NCI-H146 (cell line): ENCODE measurements at places on chromosomes 3 and 15.

- no peak for DNase-seq
These were observed 61.8 kb upstream of the TMCO5A start for GRCh38 chr15:37872661-37873060.

DNA sequence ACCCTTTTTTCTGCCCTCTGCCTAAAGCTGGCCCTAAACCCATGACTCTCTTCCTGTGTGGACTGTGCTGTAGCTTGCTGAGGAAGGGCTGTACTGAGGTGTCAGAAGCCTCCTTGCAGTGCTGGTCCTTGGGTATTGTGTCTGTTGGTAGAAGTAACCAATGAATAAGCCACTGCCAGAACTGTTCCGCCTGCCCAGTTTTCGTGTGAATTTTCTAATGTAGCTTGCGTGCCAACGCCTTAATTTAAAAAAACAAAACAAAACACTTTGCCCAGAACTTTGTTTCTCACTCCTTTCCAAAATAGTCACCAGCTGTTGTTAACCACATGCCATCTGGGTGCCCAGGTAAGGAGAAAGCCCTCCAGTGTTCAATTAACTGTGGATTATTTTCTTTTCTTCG, 101.9 kb downstream of the KLHL25 start:
- DNase-seq, result no peak

DNA sequence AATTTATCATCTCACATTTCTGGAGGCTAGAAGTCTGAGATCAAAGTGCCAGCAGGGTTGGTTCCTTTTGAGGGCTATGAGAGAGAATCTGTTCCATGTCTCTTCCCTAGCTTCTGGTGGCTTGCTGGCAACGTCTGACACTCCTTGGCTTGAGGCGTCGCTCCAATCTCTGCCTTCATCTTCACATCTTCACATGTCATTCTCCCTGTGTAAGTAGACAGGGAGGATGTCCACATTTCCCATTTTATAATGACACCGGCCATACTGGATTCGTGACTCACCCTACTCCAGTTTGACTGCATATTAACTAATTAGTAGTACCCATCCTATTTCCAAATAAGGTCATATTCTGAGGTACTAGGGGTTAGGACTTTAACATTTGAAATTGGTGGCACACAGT, 17.5 kb upstream of the ARHGAP31 start:
- DNase-seq, result no peak

DNA sequence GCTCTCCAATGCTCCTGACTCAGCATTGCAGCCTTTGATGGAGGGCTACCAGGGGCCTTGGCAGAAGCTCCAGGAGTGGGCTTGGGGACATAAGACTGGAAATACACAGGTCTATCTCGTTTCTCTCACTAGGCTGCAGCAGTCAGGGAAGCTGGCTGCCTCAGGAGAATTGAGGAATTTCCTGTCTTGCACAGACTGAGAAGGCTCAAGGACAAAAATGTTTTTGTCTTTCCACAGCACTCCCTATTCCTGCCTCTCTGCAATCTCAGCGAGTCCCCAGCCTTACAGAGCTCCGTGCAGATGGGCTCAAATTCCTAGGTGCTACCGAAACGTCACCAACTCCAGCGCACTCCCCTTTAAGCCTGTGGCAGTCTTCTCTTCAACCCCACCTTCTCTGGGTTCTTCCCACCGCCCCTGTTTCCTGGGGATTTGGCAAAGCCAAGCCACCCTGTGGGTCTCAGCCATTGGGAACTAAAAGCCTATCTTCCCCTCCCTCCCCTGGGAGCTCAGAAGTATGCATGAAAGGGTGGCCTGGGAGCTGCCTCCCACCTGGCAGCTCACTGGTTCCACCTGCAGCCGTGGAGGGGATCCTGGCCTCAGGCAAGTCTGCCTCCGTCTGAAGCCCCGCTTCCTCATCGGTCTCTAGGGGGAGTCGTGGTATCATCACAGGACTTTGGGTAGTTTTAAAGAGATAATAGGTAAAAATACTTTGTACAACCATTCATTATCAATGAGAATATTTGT, 322.6 kb upstream of the FRG2C start:
- no peak for DNase-seq

GRCh38 chr15:62262305-62262941, 97.3 kb upstream of the C2CD4B start:
- no peak for DNase-seq

GRCh38 chr15:78208887-78209645, 25.3 kb downstream of the ACSBG1 start:
- DNase-seq, result no peak

GRCh38 chr3:186277268-186277909, 84.6 kb downstream of the DGKG start:
- DNase-seq, result no peak

GRCh38 chr3:150129166-150129565, 158.5 kb upstream of the PFN2 start:
- no peak for DNase-seq

GRCh38 chr15:52008698-52009434, 10.2 kb upstream of the MAPK6 start:
- peak; percentile 64 for DNase-seq

DNA sequence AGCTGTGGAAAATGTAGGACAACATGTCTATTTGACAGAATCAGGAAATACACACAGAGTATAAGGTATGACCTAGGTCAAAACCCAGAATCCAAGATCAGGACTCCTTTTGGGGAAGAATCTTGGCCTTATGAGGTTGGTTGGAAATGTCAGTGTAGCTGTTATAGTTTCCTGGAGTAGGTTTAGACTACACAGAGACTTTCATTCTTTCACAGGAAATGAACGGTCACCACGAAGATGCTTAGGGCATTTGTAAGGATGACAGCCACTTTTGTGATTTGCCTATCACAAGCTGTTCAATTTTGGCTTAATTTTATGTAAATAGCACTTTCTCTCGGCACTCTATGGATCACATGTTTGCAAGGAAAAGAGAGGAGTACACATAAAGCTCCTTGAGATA, 18.6 kb upstream of the ZBTB20 start:
- no peak for DNase-seq

DNA sequence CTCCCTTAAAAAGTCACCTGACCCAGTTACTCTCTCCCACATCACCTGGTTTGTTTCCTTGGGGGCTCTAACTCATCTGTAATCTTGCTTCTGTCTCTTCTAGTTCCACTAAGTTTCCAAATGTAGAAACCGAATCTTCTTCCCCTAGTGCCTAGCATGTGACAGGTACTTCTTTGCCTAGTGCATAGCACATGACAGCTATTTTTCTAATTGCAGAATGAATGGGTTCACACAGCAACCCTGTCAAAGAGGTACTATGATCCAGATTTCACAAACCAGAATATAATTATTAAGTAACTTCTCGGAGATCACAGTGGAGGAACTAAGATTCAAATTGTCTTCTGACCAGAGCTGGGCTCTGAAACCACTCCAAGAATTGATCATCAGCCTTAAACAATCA, 7.4 kb downstream of the DPH3 start:
- no peak for DNase-seq

GRCh38 chr3:38740537-38740936, 75.5 kb downstream of the SCN10A start:
- DNase-seq, result no peak

DNA sequence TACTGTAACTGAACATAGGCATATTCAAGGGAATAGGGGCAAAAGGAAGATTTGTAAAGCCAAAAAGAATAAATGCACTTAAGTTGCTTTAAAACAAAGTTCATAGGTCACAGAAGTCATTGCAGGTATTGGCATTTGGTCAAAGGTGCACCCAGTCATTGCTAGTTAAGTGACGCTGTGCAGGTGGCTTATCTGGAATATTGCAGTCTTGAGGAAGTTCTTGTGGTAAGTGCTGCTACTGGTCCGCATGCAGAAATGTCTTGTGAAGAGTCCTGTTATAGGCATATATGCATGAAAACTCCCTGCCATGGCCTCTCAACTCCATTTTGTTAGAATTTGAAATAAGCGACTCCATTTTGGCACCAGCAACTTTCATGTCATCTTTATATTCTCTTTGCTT, 293.1 kb downstream of the GBE1 start:
- DNase-seq, result no peak

DNA sequence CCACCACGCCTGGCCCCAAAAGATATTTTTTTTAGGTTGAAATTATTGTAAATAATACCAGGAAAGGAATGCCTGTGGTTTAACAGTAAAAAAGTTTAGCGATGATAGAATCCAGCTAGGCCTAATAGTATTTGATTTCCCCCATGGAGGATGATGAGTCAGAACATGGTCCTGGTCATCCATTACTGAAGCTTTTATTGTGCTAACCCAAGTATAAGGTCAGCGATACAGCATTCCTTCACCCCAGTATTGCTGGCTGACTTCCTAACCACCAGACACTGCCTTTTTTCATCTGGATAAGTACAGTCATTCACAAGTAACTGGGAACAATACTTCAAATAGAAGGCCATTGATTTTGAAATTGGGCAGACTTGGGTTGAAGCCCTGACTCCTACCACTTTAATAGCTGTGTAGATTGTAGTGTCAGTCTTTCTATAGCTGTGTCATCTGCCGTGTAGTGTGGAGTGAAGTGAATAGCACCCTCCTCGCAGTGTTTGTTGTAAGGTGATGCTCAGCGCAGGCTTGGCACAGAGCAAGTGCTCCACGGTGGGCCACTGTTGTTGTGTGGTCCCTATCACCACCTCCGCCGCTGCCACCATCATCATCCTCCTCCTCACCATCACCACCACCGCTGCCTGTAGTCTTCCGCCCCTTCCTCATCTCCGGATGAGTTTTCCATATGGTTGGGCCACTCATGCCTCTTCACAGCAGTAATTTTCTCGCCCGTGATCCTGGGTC, 436.0 kb upstream of the TPM1 start:
- no peak for DNase-seq

DNA sequence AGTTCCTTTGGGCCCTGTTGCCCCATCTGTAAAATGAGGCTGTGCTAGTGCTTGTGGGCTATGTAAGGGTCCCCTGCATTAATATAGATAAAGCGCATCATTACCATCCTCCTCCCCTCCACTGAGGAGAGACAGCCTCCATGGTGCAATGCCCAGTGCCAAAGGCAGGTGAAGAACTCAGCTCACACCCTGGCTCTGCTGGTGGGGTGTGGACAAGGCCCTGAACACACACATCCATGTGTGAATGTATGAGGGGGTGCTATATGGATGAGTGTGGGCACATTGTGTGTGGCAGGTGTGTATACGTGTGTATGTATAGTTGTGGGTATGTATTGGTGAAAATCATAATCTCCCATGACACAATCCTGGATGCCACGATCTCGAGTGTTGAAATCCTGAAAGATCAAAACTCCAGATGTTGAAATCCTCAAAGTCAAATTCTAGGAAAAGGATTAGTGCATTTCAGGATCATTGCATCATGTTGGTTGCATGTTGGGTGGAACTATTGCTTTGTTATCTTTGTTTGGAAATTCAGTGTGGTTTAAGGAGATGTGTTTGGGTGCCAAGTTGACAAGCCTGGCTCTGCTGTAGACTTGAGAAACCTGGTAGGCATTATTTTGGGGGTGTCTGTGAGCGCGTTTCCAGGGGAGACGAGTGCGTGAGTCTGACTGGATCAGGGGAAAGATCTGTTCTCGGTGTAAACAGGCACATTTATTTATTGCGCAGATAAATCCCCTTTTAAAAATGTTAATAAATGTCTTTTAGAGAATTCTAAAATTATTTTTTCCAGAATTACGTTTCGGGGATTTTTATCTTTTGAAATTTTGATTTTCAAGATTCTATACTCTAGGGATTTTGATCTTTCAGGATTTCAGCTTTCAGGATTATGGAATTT, 42.0 kb upstream of the SEC61A1 start:
- DNase-seq, result no peak

GRCh38 chr3:117977504-117978228, 1057.0 kb downstream of the IGSF11 start:
- DNase-seq, result no peak

GRCh38 chr3:172876297-172876696, 125.8 kb downstream of the ECT2 start:
- no peak for DNase-seq

GRCh38 chr15:25054943-25055342, 100.2 kb downstream of the SNRPN start:
- DNase-seq, result no peak

GRCh38 chr3:9108876-9109567, 140.4 kb downstream of the SRGAP3 start:
- DNase-seq, result no peak
